Stimulated activated CD4-positive, alpha-beta T cell treated with anti-CD3 and anti-CD28 coated beads, Interleukin-12 subunit alpha, Interleukin-12 subunit beta, amount 100 ng/mL, for 4 hours (primary cell): ENCODE measurements at places on chromosomes 5 and 9.

DNA sequence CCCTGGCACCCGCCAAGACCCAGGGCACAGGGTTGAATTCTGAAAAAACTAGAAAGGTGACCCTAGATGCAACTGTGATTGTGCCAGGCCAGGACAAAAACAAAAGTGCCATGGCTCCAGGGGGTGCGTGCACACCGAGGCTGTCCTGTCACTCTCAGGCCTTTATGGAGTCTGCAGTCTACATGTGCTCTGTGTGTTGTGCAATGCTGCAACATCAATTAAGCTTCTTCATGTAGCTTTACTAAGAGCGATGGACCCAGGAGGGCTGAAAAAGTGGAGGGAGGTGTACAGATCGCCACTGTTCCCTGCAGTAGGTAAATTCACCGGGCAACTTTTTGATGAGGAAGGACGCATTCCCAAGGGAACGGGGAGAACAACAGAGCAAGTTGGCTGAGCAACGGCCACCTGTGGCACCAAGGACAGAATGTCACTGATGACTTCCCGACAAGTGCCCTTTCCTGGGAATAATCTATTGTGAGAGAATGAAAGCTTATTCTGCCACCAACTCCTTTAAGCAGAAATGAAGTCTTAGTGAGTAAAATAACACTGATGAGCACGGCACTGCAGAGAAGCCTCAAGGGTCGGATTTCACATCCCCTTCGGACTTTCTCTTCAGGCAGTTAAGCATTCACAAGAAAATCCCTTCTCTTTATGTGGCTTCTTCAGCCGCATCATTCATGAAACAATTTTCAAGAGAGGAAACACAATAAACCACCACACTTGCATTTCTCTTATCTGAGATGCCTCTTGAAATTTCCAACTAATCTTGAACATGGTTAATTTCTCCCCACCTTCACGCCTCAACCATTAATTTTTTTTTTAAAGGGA, 149.6 kb downstream of the DROSHA start:
- DNase-seq: no peak

GRCh38 chr5:16936989-16937438, 926 bp upstream of the MYO10 start:
- no peak for DNase-seq

GRCh38 chr5:45454114-45454513, 242.1 kb downstream of the HCN1 start:
- no peak for DNase-seq

DNA sequence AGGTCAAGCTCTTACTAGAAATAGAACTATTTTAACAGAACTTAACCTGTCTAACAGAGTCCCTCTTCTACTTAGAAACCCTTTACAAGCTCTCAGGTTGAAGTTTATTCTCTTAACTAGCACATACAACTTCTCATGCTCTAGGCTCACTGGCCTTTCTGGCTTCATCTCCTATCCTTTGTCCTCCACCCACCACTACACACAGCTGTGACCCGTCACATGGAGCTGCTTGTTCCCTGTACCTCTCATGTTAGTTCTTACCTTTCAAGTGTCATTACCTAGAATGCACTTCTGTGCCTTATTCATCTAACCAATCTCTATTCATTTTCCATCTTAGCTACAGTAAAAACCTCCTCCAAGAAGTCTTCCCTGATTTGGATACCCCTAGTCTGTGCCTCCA, 89.4 kb upstream of the APC start:
- no peak for DNase-seq

GRCh38 chr9:73714294-73714693, 562.6 kb downstream of the ANXA1 start:
- DNase-seq: no peak

DNA sequence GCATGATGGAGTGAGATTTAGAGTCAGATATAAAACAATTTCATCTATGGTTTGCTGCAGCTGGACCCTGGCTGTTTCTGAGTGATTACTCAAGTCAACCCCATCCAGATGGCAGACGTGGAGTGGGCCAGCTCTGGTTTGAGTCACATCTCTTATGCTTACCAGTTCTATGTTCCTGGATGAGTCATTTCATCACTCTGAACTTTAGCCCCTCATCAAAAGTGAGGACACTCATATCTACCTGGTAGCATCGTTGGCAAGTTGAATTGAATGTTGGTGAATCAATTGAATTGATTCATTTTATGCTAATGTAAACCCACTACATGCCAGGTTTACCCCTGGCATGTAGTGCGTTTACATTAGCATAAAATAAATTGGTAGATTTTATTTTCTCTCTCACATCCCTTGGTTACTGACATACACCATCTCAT, 176.4 kb downstream of the FGF18 start:
- no peak for DNase-seq
